ENCODE measurements at places on chromosomes 1 and 21.

DNA sequence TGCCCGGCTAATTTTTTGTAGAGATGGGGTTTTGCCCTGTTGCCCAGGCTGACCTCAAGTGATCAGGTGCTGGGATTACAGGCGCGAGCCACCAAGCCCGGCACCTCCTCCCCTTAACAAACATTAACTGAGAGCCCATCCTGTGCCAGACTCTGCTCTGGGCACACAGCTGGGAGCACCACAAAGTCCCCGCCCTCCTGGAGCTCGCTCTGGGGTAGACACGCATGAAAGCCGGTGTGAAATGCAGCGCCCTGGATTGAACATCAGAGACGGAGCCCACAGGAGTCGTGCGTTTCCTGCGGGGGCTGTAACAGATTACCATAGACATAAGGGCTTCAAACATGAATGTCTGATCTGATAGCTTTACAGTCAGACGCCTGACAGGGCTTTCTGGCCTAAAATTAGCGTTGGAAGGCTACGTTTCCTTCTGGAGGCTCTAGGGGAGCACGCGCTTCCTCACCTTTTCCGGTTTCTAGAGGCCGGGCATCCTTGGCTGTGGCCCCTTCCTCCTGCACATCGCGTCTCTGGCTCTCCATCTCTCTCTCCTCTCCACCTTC is 14.3 kb downstream of the SLC27A3 start:
- no peak for DNase-seq

GRCh38 chr1:205387845-205388244 is 31.1 kb upstream of the KLHDC8A start:
- no peak for DNase-seq

DNA sequence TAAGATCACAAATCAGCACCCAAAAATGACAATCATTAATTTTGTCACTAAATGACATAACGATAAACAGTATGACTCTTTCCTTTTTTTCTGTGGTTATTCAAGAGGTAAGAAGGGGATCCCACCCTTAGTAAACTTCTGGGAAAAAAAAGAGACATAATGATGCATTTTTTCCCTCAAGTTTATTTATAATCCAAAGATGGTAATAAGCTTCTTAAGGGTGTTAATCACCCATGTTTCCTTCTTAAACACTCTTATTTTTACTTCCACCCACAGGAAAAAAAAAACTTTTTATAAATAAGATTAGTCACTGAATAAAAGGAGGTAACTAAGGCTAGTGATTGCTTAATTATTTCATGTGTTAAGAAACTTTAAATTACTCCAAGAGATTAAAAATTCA is 24.7 kb downstream of the RGS1 start:
- no peak for DNase-seq

- no peak for DNase-seq
Observed at GRCh38 chr1:102942324-102942723, 166.0 kb downstream of the COL11A1 start.

- DNase-seq, result no peak
Observed at GRCh38 chr1:66197785-66198184, 336.2 kb upstream of the SGIP1 start.

GRCh38 chr1:83515578-83516154 is 483.3 kb downstream of the TTLL7 start:
- no peak for DNase-seq

GRCh38 chr1:42146626-42147320 is 6.4 kb upstream of the GUCA2B start:
- DNase-seq, result no peak

- no peak for DNase-seq
Observed at GRCh38 chr1:105678334-105678733, 1378.1 kb upstream of the PRMT6 start.

DNA sequence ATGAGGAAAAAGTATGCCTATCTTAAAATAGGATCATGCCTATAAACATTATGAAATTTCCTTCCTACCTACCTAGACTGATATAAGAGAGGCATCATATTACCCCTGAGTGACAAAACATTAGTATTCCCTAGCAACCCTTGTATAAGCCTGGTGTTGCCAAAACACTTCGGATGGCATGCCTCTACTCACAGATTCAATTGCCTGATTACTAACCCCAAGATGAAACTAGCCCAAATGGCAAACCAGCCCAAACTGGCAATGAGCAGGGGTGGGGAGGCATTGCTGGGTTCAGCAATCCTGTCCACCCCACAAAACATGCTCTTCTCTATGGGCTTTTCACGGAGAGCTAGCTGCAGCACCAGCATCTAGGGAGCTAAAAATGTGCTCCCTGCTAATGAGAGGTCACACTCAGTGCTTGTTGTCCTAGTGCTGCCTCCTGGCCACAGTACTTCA is 13.9 kb downstream of the PALMD start:
- DNase-seq, result no peak

GRCh38 chr1:46686255-46686654 is 14.6 kb downstream of the TEX38 start:
- DNase-seq, result no peak

DNA sequence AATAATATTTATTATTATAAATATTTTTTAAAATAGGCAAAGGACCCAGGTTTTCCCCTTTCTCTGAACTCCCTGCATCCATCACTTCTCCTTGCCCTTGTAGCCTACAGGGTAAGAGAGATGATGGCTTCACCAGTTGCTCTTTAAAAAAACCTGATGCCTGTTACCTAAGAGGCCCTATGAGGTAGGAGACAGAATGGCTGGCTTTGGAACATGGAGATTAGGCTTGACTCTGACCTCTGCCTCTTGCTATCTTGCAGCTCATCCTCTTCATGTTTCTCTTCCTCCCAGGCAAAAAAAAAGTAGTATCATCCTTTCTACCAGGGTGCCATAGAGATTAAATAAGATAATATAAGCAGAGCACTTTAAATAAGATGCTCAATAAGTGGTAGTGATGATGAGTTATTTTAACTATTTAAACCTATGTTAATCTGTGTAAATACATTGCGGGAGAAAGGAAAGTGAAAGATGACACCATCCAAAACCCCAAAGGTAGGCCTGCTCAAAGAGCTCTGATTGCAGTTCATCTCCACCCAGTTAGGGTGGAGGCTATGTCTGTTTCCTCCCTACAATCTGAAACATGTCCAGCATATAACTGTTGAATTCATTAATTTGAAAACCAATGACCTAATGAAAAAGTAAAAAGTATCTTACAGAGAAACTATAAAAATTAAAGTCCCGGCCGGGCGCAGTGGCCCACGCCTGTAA is 51.8 kb downstream of the RGS2 start:
- DNase-seq, result no peak

GRCh38 chr1:59340411-59341307 is 43.8 kb downstream of the FGGY start:
- no peak for DNase-seq

- no peak for DNase-seq
Observed at GRCh38 chr1:167499664-167500101, 18.6 kb downstream of the CD247 start.

DNA sequence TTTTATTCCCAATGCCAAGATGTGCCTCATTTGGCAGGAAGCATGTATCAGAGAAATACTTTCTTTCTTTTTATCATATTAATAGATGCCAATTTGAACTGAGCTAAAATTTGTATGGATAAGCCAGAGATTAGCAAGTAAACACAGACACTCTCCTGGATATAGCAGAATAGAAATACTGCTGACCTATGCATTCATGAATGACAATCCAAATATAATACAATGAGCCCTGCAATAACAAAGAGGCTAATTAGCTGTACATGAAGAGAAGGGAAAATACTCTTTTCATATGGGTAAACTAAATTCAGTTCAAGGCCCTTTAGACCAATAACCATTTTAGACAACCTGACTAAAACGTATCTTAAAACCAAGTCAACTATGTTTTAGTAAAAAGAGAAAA is 388.1 kb upstream of the NR5A2 start:
- no peak for DNase-seq

DNA sequence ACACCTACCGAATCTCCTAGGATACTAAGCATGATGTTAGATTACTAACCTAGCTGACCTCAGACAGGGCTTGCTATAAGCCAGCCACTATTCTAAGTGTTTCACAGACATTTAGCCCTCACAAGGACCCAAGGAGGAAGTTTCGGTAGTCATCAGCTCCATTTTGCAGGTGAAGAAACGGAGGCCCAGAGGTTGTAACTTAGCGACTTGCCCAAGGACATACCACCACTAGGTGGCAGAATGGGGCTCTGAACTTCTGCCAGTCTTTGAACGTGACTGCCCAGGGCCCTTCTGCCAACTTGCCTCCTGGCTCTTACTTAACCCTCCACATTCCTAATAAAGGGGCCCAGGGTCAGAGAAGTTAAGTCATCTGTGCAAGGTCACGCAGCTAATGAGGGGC is 283.5 kb downstream of the C1orf94 start:
- no peak for DNase-seq

- DNase-seq, result no peak
Observed at GRCh38 chr1:183881387-183882131, 76.6 kb downstream of the RGL1 start.

DNA sequence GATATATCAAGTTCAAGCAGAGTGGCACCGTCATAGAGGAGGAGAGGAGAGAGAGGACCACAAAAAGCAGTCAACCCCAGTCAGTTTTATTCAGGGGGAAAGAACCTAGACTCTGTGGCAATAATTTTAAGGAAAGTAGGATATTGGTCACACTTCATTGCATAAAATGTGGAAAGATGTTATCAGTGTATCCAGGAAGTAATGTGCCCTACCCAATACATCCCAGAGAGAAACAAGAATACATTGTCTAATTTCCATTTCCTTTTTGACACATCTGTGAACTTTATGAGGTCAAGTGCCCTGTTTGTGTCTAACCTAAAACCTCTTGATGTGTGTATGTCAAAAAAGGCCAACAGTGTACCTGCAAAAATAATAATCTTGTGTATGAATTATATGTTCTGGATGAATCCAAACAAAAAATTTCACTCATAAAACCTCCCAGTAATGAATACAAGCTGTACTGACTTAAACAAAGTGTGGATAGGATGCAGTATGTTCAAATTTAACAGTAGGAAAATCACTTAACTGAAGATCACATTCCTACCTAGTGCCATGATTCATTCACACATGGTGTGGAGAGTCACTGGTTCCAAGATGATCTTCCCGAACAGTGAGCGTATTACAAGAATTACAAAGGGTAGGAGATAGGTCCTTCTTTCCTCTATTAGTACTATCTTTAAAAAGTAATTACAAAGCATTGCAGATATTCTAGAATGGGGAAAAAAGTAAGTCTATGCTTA is 712.1 kb upstream of the CXADR start:
- DNase-seq, result no peak
